Liver (tissue), 10 donors: ENCODE measurements at places on chromosomes 16 and 17.

GRCh38 chr16:27394516-27394915 is 7.5 kb upstream of the IL21R start:
- H3K4me3 ChIP-seq = no peak overlapping the region
- no peaks in the 10 kb centered on the region for H3K4me1 ChIP-seq
- no peak overlapping the region for H3K27ac ChIP-seq
- H3K36me3 ChIP-seq = no peaks in the 10 kb centered on the region
- no peaks in the 10 kb centered on the region for H3K27me3 ChIP-seq
- no peak for DNase-seq

DNA sequence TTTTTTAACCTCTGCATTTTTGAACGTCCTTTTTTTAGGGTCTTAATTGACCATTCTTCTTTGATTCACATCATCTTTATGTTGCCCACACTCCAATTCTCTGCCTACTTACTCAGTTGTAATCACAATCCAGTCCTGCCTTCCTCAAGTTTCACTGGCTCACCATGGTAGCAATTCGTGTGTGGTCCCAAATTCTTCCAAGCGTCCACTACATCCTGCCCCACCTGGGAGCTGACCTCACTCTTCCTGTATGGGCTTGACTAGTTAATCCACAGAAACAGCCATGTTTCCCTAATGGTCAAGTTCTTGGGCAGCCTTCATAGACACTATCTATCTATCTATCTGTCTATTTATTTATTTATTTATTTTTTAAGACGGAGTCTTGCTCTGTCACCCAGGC is 7.1 kb downstream of the TLCD2 start:
- H3K36me3 ChIP-seq = peaks cover 2% of the 10 kb centered on the region
- H3K4me3 ChIP-seq = no peak overlapping the region
- no peak overlapping the region for H3K27ac ChIP-seq
- H3K4me1 ChIP-seq = no peaks in the 10 kb centered on the region

DNA sequence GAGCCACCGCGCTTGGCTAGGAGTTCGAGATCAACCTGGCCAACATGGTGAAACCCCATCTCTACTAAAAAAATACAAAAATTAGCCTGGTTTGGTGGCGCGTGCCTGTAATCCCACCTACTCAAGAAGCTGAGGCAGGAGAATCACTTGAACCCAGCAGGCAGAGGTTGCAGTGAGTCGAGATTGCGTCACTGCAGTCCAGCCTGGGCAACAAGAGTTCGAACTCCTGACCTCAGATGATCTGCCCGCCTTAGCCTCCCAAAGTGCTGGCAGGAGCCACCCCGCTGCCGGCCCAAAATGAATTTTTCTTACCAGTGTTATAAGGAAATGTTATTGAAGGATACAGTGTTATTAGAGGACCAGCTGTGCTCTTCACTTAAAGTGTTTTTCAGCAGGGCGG is 2.3 kb downstream of the NUP85 start:
- peak overlapping the region; percentile 7 for H3K27ac ChIP-seq
- H3K4me3 ChIP-seq = no peak overlapping the region
- no peak for DNase-seq
- peaks cover 10% of the 10 kb centered on the region for H3K36me3 ChIP-seq

DNA sequence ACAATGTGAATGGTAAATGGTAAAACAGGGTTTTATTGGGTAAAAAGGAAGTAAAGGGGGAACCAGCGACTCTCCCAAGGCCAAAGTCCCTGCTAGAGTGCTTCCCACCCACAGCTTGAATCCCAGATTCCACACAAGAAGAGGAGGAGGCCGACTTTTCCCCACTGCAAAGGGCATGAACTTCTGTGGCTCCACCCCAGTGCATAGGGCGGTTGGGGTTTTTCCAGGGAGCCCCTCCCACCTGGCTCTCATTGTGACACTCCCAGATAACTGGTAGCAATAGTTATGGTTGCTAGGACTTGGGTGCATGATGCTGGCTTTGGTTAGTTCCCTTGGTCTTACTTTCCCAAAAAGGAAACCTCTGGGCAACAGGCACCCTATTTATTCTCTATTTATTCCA is 666.0 kb upstream of the CA10 start:
- no peak for DNase-seq
- H3K4me3 ChIP-seq = no peak overlapping the region
- H3K27ac ChIP-seq = no peak overlapping the region
- H3K4me1 ChIP-seq = peaks cover 17% of the 10 kb centered on the region
- no peaks in the 10 kb centered on the region for H3K27me3 ChIP-seq
- H3K36me3 ChIP-seq = no peaks in the 10 kb centered on the region

DNA sequence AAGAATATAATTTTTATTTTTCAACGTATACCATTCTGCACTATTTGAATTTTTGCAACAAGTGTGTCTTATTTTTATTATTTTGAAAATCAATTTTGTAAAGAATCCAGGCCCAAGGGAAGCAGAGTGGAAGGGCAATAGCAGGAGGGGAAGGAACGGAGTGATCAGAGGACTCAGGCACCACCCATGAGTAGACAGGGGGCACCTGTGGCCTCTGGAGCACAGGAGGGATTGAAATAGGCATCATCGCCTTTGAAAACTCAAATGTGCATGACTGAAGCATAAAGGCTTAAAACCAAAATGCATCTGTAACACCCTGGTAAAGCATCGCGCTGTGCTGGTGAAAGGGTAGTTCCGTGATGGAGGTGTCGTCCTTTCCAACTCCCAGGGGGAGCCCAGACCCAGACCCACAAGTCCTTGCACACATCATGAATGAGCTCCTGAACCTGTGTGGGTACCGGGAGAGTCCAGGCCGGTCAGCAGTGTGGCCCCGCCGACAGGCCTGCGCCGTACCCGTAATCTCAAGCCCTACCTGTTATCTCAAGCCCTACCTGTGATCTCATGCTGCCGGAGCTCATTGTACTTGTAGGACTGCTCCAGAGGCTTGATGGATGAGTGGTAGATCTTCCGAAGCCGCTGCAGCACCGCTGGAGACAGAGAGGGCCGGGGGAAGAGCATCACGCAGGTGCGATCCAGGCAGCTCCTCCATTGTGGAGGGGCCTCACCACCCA is 39.1 kb downstream of the SRL start:
- no peak overlapping the region for H3K27ac ChIP-seq
- H3K4me3 ChIP-seq = no peak overlapping the region
- peaks cover 4% of the 10 kb centered on the region for H3K4me1 ChIP-seq
- no peak for DNase-seq
- no peaks in the 10 kb centered on the region for H3K27me3 ChIP-seq

- DNase-seq = no peak
- peaks cover 5% of the 10 kb centered on the region for H3K4me1 ChIP-seq
- no peaks in the 10 kb centered on the region for H3K27me3 ChIP-seq
- peaks cover 26% of the 10 kb centered on the region for H3K36me3 ChIP-seq
Observed at GRCh38 chr17:18889658-18890057, 31.7 kb downstream of the PRPSAP2 start.

DNA sequence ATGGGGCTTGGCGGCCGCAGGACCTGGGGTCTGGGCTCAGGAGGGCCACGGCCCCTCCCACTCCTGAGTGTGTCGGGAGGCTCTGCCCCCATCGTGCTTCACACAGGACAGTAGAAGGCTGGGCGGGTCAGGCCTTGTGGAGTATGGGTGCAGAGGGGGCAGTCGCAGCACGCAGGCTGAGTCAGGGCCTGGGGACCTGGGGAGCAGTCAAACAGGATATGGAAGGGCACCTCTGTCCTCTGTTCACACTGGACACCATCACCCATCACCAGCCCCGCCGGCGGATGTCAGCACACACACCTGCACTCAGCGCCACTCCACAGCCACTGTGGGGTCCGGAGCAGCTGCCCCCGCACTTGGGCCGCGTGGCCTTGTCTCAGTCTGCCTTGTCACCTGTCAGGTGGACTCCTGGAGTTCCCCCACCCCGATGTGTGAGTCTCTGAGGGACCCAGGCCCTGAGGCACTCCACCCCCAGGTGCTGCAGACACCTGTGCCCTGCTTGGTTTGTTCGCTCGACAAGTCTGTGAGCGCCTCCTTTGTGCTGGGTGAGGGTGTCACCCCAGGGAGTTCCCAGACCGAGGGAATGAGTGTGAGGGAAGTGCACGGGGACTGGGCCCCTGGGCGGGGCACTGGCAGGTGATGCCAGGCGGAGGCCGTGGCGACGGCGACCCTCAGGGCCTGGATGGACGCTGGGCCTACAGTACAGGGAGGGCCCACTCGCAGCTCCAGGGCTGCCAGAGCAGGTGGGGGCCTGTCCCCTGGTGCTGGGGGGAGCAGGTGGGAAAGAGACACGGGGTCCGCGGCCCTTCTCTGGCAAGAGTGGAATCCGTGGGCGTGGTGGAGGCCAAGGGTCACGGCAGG is 31.7 kb downstream of the ZFPM1 start:
- DNase-seq = no peak
- no peak overlapping the region for H3K4me3 ChIP-seq
- no peak overlapping the region for H3K27ac ChIP-seq
- H3K36me3 ChIP-seq = no peaks in the 10 kb centered on the region
- H3K4me1 ChIP-seq = peaks cover 24% of the 10 kb centered on the region
- H3K27me3 ChIP-seq = no peaks in the 10 kb centered on the region

- H3K36me3 ChIP-seq = no peaks in the 10 kb centered on the region
- H3K27me3 ChIP-seq = no peaks in the 10 kb centered on the region
- peaks cover 46% of the 10 kb centered on the region for H3K4me1 ChIP-seq
- H3K4me3 ChIP-seq = no peak overlapping the region
- H3K27ac ChIP-seq = no peak overlapping the region
Observed at GRCh38 chr17:29136998-29137730, 43.0 kb downstream of the MYO18A start.

GRCh38 chr16:59973966-59974365 is 1239.8 kb upstream of the GOT2 start:
- no peaks in the 10 kb centered on the region for H3K27me3 ChIP-seq
- no peaks in the 10 kb centered on the region for H3K4me1 ChIP-seq
- no peak for DNase-seq
- H3K36me3 ChIP-seq = no peaks in the 10 kb centered on the region
- H3K4me3 ChIP-seq = no peak overlapping the region

GRCh38 chr16:68077866-68078700 is 7.1 kb upstream of the NFATC3 start:
- peaks cover 7% of the 10 kb centered on the region for H3K36me3 ChIP-seq
- no peak overlapping the region for H3K4me3 ChIP-seq

DNA sequence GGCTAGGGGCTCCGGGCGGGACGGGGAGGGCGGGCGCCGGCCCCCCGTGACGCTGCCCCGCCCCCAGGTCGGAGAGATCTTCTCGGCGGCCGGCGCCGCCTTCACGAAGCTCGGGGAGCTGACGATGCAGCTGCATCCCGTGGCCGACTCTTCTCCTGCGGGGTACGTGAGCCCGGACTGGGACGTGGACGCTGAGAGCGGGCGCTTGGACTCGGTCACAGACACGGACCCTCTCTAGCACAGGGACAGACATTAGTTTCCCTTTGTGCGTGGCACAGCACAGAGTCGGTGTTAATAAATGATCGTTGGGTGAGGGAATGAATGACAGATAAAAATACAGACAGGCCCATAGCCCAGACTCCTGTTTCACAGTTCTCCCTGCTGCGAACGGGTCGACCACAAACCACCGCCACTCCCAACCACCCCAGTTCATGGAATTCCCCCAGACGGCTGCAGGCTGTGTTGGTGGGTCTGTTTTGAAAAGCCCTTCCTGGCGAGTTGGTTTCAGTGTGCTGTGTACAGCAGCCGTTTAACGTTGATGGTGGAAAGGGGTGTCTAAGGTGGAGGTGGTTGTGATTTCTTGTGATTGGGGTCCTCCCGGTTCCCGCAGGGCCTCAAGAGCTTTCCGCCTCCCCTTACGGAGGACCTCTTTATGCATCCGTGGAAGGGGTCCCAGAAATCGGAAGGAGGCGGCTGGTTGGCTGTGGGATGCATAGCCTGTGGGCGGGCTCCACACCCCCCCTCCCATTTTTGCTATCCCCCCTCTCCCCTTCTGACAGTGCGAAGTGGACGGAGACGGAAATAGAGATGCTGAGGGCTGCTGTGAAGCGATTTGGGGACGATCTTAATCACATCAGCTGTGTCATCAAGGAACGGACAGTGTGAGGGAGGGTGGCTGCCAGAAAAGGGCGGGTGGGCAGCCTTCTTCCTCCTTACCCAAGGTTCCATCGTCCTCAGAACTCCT is 2.9 kb downstream of the RNASEK start:
- peak overlapping the region; percentile 99 for H3K27ac ChIP-seq
- H3K27me3 ChIP-seq = no peaks in the 10 kb centered on the region
- peak; percentile 29 for DNase-seq
- peak overlapping the region; percentile 19 for H3K4me3 ChIP-seq
- peaks cover 38% of the 10 kb centered on the region for H3K4me1 ChIP-seq
- H3K36me3 ChIP-seq = no peaks in the 10 kb centered on the region

GRCh38 chr17:13541032-13541480 is 60.7 kb downstream of the HS3ST3A1 start:
- no peaks in the 10 kb centered on the region for H3K36me3 ChIP-seq
- no peak for DNase-seq
- H3K4me3 ChIP-seq = no peak overlapping the region
- no peaks in the 10 kb centered on the region for H3K4me1 ChIP-seq
- no peak overlapping the region for H3K27ac ChIP-seq

- H3K4me3 ChIP-seq = peak overlapping the region; percentile 91
- DNase-seq = no peak
- peaks cover 24% of the 10 kb centered on the region for H3K4me1 ChIP-seq
- peak overlapping the region; percentile 81 for H3K27ac ChIP-seq
- H3K27me3 ChIP-seq = no peaks in the 10 kb centered on the region
- H3K36me3 ChIP-seq = peaks cover 2% of the 10 kb centered on the region
Observed at GRCh38 chr17:81666092-81666341, 388 bp downstream of the OXLD1 start.

- H3K27me3 ChIP-seq = no peaks in the 10 kb centered on the region
- no peak for DNase-seq
- no peaks in the 10 kb centered on the region for H3K36me3 ChIP-seq
- no peaks in the 10 kb centered on the region for H3K4me1 ChIP-seq
- H3K4me3 ChIP-seq = no peak overlapping the region
Observed at GRCh38 chr16:23941963-23942564, 106.3 kb downstream of the PRKCB start.

GRCh38 chr17:50354776-50355175 is 8.8 kb downstream of the XYLT2 start:
- H3K4me3 ChIP-seq = no peak overlapping the region
- H3K27me3 ChIP-seq = no peaks in the 10 kb centered on the region
- H3K36me3 ChIP-seq = peaks cover 1% of the 10 kb centered on the region

DNA sequence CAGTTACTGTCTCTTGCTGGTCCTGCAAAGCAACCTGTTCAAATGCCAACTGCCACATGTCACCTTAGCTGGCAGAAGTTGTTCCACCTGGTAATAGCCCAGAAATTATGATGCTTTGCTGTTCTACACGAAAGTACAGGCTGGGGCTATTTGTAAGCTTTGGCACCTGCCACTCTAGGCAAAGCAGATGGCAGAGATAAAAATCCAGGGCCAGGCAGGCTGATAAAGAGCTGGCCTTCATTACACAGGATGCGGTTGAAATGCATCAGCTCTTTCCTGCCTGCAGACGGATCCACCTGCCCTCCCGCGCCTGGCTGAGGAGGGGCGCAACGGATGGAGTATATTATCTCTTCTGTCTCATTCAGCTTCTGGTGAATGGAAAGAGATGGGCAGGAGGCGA is 29.3 kb upstream of the KDM8 start:
- no peak overlapping the region for H3K27ac ChIP-seq
- no peaks in the 10 kb centered on the region for H3K4me1 ChIP-seq
- H3K27me3 ChIP-seq = no peaks in the 10 kb centered on the region

- peaks cover 4% of the 10 kb centered on the region for H3K4me1 ChIP-seq
- H3K27me3 ChIP-seq = no peaks in the 10 kb centered on the region
- no peak overlapping the region for H3K27ac ChIP-seq
- no peaks in the 10 kb centered on the region for H3K36me3 ChIP-seq
- DNase-seq = no peak
- H3K4me3 ChIP-seq = no peak overlapping the region
Observed at GRCh38 chr16:82523815-82524214, 103.0 kb upstream of the CDH13 start.

GRCh38 chr16:80619824-80620223 is 79.0 kb downstream of the DYNLRB2 start:
- no peak overlapping the region for H3K4me3 ChIP-seq
- no peak overlapping the region for H3K27ac ChIP-seq
- no peak for DNase-seq

- no peak overlapping the region for H3K27ac ChIP-seq
- H3K4me1 ChIP-seq = peaks cover 3% of the 10 kb centered on the region
- H3K36me3 ChIP-seq = no peaks in the 10 kb centered on the region
- no peak for DNase-seq
- no peak overlapping the region for H3K4me3 ChIP-seq
Observed at GRCh38 chr17:14741491-14741890, 440.6 kb downstream of the HS3ST3B1 start.
